ENCODE measurements at places on chromosomes 2 and 18.

GRCh38 chr2:127170452-127171197 lies 49.5 kb downstream of the CYP27C1 start:
- DNase-seq: no peak

GRCh38 chr2:72027426-72028161 lies 120.1 kb downstream of the CYP26B1 start:
- DNase-seq: no peak

DNA sequence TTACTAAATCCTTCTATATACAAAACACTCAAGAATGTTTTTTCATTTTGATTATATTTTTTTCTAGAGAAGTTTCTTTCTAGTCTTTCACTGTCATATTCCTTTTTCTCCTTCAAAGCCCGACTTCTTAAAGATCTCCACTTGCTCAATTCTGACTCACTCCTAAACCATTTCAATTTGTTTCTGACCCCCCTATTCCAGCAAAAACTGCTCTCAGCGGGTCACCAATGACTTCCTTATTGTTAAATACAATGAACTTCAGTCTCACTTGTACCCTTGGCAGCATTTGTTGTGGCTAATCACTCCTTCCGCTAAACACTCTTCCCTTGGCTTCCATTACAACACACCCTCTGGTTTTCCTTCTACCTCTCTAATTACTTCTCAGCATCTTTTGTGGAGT lies 111.1 kb upstream of the RBBP8 start:
- DNase-seq: no peak

DNA sequence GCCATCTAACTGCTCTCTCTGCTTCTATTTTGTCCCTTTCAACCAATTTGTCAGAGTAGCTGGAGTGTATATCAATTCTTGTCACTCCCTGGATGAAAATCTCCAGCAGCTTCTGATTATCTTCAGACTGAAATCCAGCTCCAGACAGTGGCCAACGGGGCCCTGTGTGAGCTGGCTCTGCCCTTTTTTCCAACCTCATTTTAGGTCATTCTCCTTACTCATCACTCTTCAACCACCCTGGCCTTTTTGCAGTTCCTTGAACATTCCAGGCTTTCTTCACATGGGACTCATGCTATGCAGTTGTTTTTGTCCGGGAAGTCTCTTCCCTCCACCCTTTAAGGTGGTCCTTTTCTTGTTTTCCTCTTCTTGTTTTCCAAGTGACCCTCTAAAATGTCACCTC lies 15.4 kb upstream of the FAP start:
- no peak for DNase-seq

DNA sequence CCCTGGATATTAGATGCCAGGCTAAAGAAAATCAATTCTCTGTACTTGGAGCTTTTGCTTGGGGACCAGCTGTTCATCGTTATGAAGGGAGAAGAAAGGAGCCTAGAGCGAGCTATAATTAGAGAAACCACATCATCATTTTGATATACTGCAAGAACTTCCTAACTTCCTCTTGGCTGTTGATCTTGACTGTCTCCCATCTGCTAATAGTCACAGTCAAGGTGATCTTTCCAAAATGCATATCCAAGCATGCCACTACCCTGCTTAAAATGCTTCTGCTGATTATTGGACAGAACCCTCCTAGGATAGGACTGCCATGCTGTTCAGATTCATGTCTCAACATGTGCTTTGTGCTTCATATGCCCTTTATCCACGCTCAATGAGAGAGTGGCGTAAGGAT lies 54.8 kb downstream of the RAPGEF4 start:
- DNase-seq: no peak

DNA sequence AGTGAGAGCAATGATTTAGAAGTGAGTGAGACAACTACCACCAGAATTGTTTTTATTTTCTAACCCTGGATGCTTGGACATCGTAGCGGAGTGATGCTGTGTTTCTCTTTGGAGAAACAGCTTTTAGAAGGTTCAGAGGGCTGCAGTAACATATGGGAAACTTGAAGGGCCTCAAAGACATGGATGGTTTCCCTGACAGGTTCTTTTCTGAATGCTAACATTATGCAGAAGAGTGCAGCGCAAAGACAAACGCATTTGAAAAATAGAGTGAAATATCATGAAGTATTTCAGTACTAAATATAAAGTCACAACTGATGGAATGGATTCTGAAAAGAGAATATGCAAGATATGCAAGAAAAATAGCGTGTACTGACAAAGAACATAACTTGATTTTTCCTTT lies 385.1 kb upstream of the DSEL start:
- no peak for DNase-seq

DNA sequence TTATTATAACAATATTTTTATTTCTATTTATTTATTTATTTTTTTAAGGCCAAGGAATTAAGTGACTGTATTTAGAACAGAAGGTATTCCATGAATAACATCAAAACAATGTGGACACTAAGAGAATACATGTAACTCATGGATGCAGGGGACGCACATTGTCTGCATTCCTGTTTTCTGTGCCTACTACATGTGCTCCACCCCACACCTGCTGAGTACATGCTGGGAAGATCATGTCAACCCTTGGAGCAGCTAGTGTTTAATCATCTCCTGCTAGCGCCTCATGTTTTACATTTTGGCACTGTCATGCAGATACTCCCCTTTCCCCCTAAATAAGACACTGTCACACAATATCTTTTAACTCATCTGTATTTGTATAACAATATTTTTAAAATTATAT lies 29.3 kb downstream of the DPYSL5 start:
- no peak for DNase-seq

GRCh38 chr2:228658998-228659397 lies 477.5 kb upstream of the SPHKAP start:
- no peak for DNase-seq

GRCh38 chr2:53460937-53461336 lies 306.7 kb upstream of the CHAC2 start:
- DNase-seq: no peak

DNA sequence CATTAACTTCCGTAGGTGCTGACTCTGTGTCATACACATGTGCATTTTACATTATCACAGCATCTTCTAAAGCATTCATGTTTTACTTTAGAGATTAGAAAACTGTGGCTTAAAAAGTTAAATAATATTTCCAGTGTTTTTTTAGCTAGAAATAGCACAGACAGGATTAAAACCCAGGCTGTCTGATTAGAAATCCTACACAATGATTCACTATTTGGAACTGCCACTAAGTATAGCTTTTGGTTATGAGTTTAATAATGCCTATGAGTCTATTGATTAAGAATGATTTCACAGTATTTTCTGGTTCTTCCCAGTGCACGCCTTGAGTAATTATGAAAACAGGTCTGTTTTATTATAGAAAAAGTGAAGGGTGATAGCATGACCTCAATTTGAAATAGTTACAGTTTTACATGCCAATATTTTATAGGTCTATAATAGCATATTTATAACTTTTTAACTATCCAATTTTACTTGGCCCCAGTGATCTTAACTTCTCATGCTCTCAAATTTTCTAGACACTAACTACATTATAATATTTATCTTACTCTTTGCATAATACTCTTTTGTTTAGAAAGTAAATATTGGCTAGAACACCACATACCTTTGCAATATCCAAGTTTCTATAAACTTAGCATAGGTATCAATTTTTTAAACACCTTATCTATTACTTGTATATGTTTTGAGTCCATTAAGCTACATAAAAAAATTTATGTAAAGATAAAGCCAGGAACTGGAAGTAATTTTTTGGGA lies 313.2 kb downstream of the RND3 start:
- no peak for DNase-seq

GRCh38 chr2:54763636-54764291 lies 40.3 kb downstream of the EML6 start:
- DNase-seq: no peak

DNA sequence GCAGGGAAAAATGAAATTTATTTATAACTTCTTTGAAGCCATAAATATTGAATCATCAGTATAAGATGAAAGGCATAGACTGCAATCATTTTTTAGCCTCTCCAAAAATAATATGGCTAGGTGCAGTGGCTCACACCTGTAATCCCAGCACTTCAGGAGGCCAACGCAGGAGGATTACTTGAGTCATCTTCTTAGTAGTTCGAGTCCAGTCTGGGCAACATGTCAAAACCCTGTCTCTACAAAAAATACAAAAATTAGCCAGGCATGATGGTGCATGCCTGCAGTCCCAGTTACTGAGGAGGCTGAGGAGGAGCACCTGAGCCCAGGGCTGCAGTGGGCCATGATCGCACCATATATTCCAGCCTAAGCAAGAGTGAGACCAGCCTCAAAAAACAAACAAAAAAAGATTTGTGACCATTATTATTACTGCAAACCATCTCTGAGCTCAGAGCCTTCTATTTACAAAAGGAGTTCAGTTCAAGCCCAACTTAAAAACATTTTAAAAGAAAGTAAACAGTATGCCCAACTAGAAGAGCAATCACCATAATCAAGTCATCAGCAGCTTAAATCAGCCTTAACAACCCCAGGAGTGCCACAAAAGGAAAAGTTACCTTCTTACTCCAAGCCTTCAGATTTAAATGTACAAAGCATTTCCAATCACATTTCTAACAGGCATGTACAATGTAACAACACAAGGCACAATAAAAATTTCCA lies 37.5 kb downstream of the KCNG3 start:
- DNase-seq: no peak

GRCh38 chr18:48641981-48642380 lies 103.2 kb downstream of the CTIF start:
- DNase-seq: no peak

GRCh38 chr2:170815746-170816503 lies 762 bp upstream of the GAD1 start:
- DNase-seq: peak; percentile 76

DNA sequence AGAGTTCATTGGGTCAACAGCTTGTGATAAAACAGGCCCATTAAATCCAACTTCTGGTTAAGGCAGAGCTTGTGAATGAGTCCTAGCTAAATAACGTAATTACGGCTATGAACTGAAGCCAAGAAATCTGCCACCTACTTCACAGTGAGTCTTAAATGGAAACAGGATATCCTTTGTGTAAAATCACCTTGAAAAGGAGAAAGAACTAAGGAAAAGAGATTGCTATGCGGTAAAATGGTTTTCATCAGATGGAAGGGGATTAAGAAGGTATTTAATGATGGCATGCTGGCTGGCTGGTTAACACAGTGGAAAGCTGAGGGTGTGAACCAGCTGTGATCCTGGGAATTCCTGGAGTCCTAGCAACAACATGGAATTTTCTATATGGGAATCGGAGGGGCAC lies 156.6 kb downstream of the DOK6 start:
- DNase-seq: no peak

GRCh38 chr2:240512666-240513535 lies 44.9 kb downstream of the ANKMY1 start:
- no peak for DNase-seq

GRCh38 chr18:80200171-80200931 lies 47.0 kb downstream of the PARD6G start:
- DNase-seq: no peak

DNA sequence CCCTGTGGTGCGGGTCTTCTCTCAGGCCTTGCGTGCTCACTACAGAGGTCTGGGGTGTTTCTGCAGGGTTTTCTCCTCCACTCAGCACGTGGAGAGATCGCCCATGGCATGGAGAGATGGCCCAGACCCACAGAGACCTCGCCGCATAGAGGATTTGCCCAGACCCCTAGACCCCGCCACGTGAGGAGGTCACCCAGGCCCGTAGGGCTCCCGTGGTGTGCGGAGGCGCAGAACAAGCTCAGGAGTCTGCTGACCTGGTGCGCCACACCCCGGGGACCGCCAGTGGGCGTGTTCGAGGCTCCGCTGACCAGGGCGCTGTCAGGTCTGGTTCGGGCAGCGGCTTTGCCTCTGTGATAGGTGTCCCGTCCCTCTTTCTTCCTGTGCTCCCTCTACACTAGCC lies 64.5 kb downstream of the ADI1 start:
- DNase-seq: no peak

DNA sequence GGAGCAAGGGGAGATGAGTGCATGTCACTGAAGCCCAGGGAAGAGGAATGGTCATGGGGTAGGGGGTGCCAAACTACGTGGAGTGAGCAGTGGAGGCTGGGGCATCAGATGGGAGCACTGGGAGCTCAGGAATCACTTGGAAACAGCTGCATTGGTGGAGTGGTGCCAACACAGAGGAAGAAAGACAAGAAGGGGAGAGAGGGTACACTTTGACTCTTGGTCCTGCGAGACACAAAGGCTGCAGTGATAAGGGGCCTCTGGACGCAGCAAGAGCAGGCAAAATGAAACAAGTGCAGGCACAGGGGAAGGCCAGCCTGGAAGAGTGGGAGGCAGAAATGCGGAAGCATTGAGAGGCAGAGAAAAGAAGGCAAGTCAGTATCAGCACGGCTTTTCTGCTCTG lies 134.7 kb upstream of the SMIM21 start:
- DNase-seq: no peak

DNA sequence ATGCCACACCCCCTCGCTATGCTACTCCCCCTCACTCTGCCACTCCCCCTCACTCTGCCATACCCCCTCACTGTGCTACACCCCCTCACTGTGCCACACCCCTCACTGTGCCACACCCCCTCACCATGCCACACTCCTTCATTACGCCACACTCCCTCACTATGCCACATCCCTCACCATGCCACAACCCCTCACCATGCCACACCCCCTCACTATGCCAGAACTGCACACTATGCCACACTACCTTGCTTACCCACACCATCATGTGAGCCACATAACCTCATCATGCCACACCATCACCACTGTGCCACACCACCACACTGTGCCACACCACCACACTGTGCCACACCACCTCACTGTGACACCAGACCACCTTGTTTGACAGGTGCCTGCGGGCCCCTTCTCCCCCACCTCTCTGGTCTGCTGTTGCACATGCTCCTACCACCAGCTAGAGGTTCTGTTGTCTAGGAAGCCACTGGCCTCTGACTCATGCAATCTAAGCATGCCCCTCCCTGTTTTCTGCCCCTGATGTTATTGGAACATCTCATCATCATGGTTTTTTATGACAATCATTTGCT lies 22.0 kb downstream of the MARCHF4 start:
- no peak for DNase-seq

GRCh38 chr2:73254343-73255006 lies 20.4 kb downstream of the CCT7 start:
- no peak for DNase-seq

GRCh38 chr2:229888031-229888430 lies 33.8 kb downstream of the TRIP12 start:
- DNase-seq: no peak

DNA sequence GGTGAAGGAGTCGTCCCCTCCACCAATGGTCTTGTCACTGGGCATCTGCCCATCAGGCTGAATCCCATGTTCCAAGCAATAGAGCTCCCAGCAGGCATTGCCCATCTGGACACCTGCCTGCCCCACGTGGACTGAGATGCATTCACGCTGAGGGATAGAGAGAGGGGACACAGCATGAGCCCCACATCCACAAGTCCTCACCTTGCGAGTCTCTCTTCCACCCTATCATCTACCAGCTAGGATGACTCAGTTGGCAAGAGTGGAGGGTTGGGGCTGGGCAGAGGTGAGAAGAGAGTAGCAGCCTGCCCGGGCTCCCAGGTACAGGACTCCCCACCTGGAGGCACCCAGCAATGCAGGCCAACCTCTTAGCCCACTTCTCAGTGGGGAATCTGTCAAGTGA lies 959 bp upstream of the TUBA4B start:
- no peak for DNase-seq
